Mesangial cell (primary cell): ENCODE measurements at places on chromosomes 16 and 17. TPM values are rescaled to one million over a fixed set of nuclear protein-coding genes. Genes with fewer than 3 reads are reported as not detected.

Gene ERN2
- total RNA-seq = 0.38 TPM in 1 of 2 replicates, not detected in the other

Gene ACBD4
- 2.9 and 10.6 TPM in 2 replicates for total RNA-seq

Gene MYH13
- not detected in 2 replicates for total RNA-seq

Gene RNF135
- 14.3 and 16.7 TPM in 2 replicates for total RNA-seq

Gene MAF
- 6.8 and 45.8 TPM in 2 replicates for total RNA-seq

Gene KRT24
- total RNA-seq = not detected in 2 replicates

Gene SLC47A2
- not detected in 2 replicates for total RNA-seq

Gene KRTAP1-1
- total RNA-seq = not detected in 2 replicates

Gene CD2BP2
- total RNA-seq = 39.6 and 43.5 TPM in 2 replicates

Gene TPSD1
- not detected in 2 replicates for total RNA-seq

Gene TBC1D3G
- not detected in 2 replicates for total RNA-seq

Gene SKAP1
- 0.33 and 0.51 TPM in 2 replicates for total RNA-seq
